ENCODE measurements at places on chromosomes 11 and 22. TPM values are rescaled to one million over a fixed set of nuclear protein-coding genes. Genes with fewer than 3 reads are reported as not detected.

CXCR5 gene
- not detected for total RNA-seq

GAS2 gene
- 2.3 TPM for total RNA-seq

SCGB1C1 gene
- not detected for total RNA-seq

FAM227A gene
- total RNA-seq = 1.9 TPM

SLC22A8 gene
- total RNA-seq = not detected

KCNQ1 gene
- total RNA-seq = not detected

FAM83F gene
- under 0.01 TPM for total RNA-seq

MS4A3 gene
- total RNA-seq = not detected

EMID1 gene
- 6.8 TPM for total RNA-seq

CDC45 gene
- total RNA-seq = 0.36 TPM

C22orf42 gene
- not detected for total RNA-seq

ATG16L2 gene
- total RNA-seq = 8.8 TPM

TRIM66 gene
- total RNA-seq = 7.0 TPM

NCF4 gene
- total RNA-seq = not detected

SIK2 gene
- total RNA-seq = 16.6 TPM

BLID gene
- 5.1 TPM for total RNA-seq

OR51D1 gene
- not detected for total RNA-seq

LGR4 gene
- total RNA-seq = 55.3 TPM

RANGAP1 gene
- total RNA-seq = 71.6 TPM

SYT7 gene
- 0.65 TPM for total RNA-seq

RASSF7 gene
- total RNA-seq = 7.7 TPM

MAJIN gene
- total RNA-seq = not detected

OR52B2 gene
- not detected for total RNA-seq

SMCO4 gene
- 11.0 TPM for total RNA-seq

BRSK2 gene
- not detected for total RNA-seq

SCGB1A1 gene
- not detected for total RNA-seq

AQP11 gene
- total RNA-seq = 0.85 TPM

INPP5J gene
- total RNA-seq = 0.24 TPM

PES1 gene
- 63.1 TPM for total RNA-seq

TRIM64C gene
- total RNA-seq = not detected

CASP5 gene
- not detected for total RNA-seq

DENND6B gene
- total RNA-seq = 4.9 TPM
